ENCODE measurements at places on chromosomes 11 and 22. TPM values are rescaled to one million over a fixed set of nuclear protein-coding genes. Genes with fewer than 3 reads are reported as not detected.

Gene SEZ6L
- total RNA-seq, result not detected

Gene NRXN2
- not detected for total RNA-seq

Gene OR8G1
- not detected for total RNA-seq

Gene C11orf16
- total RNA-seq, result not detected

Gene CCDC188
- total RNA-seq, result 8.3 TPM

Gene SPI1
- total RNA-seq, result not detected

Gene MUC2
- total RNA-seq, result not detected

Gene SLC17A6
- not detected for total RNA-seq

Gene ASPHD2
- total RNA-seq, result 0.87 TPM

Gene GLYAT
- total RNA-seq, result not detected

Gene OR4S2
- not detected for total RNA-seq

Gene PKDREJ
- not detected for total RNA-seq

Gene RTN4R
- total RNA-seq, result 0.69 TPM

Gene AIFM3
- total RNA-seq, result 0.07 TPM
